ENCODE measurements at places on chromosomes 2 and 18.

DNA sequence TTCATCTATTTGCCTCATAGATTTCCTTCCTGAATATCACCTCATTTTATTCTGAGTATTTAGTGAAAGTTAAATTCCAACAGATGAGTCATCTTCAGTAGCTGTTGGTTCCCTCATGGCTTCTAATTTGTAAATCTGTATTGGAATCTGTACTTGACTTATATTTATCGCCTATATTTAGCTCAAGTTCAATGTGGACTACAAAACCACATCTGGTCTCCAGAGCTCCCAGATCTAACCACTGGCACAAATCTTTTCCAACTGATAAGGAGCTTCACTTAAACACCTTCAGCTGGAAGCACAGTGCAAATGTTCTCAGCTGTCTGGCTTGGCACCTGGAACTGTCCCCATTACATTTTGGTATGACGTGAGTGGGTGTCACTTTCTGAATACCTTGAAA, 82.8 kb upstream of the DSEL start:
- no peaks in the 10 kb centered on the region for H3K4me1 ChIP-seq
- no peaks in the 10 kb centered on the region for H3K27me3 ChIP-seq
- H3K27ac ChIP-seq = no peak overlapping the region
- no peaks in the 10 kb centered on the region for H3K36me3 ChIP-seq

- no peak overlapping the region for H3K4me3 ChIP-seq
- H3K27me3 ChIP-seq = no peaks in the 10 kb centered on the region
- H3K4me1 ChIP-seq = peaks cover 3% of the 10 kb centered on the region
Observed at GRCh38 chr2:33268246-33268831, 208.1 kb upstream of the RASGRP3 start.

DNA sequence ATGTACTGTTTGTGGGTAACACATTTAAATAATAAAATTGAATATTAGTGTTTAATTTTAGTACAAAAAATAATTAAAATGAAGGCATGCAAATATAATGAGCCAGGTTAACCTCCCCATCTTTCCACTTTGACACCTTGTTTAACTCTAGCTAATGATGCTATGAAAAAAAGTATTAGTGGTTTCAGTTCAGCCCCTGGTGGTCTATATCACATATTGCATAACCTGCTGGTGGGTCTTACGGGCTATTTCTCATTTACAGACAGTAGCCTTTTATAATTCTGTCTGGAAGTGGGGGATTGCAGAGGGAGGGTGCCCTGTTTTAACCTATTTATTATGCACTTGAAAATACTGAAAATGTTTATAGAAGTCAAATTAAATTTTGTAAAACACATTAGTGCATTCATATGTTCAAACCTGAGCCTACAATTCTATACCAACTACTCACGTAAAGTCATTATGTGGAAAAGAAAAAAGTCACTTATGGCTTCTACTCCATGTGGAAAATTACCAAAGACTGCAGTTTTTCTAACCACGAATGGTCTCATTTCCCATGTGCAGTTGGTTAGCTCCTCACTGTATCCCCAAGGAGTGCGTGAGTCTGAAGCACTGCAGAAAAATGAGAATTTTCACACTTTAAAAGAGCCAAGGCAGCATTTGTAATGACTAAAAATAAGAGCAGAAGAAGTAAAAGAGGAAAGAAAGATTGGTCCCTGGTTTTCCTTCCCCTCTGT, 381.0 kb downstream of the MTX2 start:
- no peak overlapping the region for H3K27ac ChIP-seq
- H3K27me3 ChIP-seq = peaks cover 16% of the 10 kb centered on the region
- H3K4me1 ChIP-seq = peaks cover 3% of the 10 kb centered on the region

- no peaks in the 10 kb centered on the region for H3K36me3 ChIP-seq
- no peak for DNase-seq
- H3K27me3 ChIP-seq = no peaks in the 10 kb centered on the region
- H3K4me3 ChIP-seq = no peak overlapping the region
- no peak overlapping the region for H3K27ac ChIP-seq
- no peaks in the 10 kb centered on the region for H3K4me1 ChIP-seq
Observed at GRCh38 chr18:58362027-58362575, 266.8 kb downstream of the ALPK2 start.

DNA sequence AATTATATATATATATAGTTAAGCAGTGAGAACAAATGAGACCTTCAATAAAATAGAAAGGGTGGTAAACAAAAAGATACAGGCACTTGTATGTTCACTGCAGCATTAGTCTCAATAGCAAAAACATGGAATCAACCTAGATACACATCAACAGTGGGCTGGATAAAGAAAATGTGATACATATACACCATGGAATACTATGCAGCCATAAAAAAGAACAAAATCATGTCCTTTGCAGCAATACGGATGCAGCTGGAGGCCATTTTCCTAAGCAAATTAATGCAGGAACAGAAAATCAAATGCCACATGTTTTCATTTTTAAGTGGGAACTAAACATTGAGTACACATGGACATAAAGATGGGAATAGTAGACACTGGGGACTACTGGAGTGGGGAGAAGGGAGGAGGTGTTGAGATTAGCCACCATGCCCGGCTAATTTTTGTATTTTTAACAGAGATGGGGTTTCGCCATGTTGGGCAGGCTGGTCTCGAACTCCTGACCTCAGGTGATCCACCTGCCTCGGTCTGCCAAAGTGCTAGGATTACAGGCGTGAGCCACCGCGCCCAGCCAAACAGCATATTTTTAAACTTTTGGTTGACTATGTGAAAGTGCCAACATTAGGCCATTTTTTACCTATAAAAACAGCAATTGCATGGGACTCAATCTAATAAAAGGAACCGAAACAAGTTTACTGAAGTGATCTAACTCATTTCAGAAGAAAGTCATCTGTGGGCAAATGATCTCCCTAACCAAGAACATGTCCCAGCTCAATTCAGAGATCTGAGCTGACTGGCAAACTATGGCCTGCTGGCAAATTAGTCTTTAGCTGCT, 23.7 kb downstream of the ICA1L start:
- DNase-seq = no peak
- no peak overlapping the region for H3K4me3 ChIP-seq
- H3K4me1 ChIP-seq = peaks cover 6% of the 10 kb centered on the region
- no peak overlapping the region for H3K27ac ChIP-seq

Measured in CD4-positive, alpha-beta T cell (primary cell).